Mammary epithelial cell (primary cell): ENCODE measurements at places on chromosomes 12 and 14. TPM values are rescaled to one million over a fixed set of nuclear protein-coding genes. Genes with fewer than 3 reads are reported as not detected.

The TMEM132D gene
- not detected for total RNA-seq

GRCh38 chr12:123164710-123165261 is 13.9 kb upstream of the PITPNM2 start:
- no peak for DNase-seq

- no peak for DNase-seq
Measured at GRCh38 chr12:56163533-56164344, 5.6 kb downstream of the MYL6 start.

DNA sequence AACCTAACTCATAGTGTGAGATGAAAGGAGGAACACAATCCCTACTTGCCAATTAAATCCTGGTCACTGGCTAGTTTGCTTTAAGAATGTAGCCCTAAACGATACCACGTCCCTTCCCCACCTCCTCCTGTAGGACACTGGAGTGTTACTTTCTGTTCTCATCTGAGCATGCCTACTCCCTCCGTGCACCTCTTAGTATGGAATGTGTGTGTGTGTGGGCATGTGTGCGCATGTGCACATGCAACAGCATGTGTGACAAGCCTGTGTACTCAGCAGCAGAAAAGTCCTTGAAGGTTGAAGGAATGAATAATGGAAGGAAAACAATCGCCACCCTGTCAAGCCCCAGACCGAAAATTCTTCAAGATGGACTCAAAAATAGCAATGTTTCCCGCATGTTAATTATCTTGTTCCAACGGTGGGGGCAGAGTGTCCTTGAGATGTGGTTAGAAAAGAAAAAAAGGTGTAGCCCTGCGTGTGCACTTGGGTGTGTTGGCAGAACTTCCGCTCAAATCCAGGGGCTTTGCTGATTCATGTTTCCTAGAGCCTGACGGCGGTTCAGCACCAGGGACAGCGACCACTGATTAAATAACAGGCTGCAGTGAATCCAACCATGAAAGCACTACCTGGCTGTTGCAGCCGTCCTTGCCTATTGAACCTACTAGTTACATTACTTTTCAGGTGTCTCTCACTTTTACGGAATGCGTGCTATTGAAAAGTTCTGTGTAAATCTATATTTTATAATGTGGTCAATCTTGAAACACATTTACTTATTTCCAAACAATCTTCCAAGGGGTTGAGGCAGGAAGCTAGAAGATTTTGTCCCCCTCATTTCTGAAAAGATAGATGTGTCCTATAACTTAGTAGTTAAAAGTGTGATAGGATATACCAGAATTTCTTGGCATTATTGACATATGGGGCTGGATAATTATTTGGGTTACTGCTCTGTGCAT is 79.8 kb downstream of the SRRM4 start:
- DNase-seq = peak; percentile 12

DNA sequence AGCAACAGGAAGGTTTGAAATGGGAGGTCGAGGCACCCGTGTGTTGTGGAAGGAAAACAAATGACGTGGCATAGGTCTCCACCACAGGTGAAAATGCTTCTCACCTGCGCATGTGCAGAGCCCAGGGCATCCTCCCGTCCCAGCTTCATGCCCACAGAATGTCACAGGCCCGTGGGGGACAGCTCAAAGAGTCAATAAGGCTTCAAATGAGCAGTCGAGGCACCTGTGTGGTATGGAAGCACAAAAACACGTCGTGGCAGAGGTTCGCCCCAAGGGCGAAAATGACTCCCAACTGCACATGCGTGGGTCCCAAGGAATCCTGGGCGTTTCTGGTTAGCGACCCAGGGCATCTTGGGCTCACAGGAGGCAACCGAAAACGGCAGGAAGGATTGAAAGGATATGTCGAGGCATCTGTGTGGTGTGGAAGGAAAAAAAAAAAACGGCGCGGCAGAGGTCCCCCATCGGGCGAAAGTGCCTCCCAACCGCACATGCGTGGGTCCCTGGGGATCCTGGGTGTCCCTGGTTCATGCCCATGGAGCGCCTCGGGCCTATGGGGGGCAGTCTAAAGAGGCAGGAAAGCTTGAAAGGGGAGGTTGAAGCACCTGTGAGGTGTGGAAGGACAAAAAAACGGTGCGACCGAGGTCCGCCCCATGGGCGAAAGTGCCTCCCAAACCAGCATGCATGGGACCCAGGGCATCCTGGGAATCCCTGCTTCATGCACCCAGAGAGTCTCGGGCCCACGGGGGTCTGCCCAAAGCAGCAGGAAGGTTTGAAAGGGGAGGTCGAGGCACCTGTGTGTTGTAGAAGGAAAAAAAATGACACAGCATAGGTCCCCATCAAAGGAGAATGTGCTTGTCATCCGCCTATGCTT is 578.5 kb downstream of the ALG10 start:
- no peak for DNase-seq

DNA sequence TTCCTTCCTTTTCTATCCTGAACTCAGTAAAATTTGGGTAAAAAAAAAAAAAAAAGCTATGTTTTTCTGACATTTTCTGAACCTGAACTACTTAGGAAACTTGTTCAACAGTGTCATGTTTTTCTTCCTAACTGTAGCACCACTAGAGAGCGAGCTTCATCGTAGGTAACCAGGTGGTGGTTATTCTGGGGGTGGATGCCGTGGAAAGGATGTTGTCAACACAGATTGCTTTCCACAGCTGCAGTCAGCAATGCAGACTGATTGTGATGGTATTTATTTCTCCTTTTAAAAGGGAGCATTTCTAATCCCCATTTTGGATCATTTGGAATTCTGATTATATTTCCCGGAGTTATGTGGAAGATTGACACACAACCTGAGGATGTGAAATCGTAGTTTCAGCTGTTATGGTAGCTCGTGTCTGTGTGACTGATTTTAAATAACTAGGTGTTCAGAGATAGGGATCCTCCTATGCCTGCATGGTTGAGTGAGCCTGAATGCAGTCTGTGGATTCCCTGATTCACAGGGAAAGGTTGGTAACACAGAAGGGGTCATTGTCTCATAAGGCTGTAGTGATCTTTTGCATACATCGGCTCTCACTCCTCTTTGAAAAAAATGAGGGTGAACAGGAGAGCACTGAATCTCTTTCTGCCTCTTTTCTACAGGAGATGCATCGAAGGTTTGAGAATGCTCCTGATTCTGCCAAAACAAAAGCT is 113.2 kb downstream of the ERC1 start:
- DNase-seq = no peak

The MYBPC1 gene
- not detected in 2 replicates for total RNA-seq

- no peak for DNase-seq
Measured at GRCh38 chr12:57611108-57611826, at the start of gene ARHGEF25. Gene ARHGEF25 (plus strand): TSS chr12:57611435. CDS start chr12:57611895, 460 bp downstream.

DNA sequence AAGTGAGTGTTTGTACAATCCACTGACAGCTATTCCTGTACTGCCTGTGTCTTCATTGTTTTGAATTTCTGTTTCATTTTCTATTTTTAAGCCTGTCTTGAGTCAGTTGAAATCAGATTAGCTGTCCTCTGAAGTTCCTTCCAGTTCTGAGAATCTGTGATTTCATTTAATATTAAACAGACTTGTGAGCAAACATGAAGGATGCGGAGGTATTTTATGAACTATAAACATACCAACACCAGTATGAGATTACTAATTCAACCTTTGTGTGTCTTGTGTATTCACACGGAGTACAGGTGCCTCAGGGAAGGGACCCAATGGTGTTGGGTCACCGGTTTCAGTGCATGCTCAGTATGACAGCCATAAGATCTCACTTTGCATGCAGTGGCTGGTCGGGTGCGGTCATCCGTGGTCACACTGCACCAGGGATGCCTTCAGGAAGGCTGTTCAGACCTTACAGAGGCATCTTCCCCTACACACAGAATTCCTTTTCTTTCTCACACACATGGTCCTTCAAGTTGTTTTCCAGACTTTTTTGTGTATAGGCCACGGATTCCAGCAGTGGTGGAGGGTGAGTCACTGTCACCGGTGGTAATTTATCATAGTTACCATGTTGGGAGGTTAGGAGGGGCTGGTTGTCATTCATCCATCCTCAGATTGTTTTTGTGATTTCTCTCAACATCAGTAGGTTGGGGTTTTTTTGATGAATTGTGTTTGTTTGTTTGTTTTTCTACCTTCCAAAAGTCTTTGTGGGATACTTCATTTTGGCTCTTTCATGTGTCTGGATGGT is 103.0 kb upstream of the SFSWAP start:
- DNase-seq = no peak

The PRPH gene
- not detected for total RNA-seq

The GNG2 gene
- total RNA-seq = 2.7 TPM

The MGAT4C gene
- not detected in 2 replicates for total RNA-seq

The NGB gene
- 0.33 TPM for total RNA-seq

GRCh38 chr12:92912052-92912451 is 17.0 kb downstream of the EEA1 start:
- DNase-seq = peak; percentile 99

- peak; percentile 22 for DNase-seq
Measured at GRCh38 chr14:80475074-80475473, 263.8 kb upstream of the DIO2 start.

GRCh38 chr14:22536853-22537338 is 52.1 kb downstream of the DAD1 start:
- peak; percentile 96 for DNase-seq

DNA sequence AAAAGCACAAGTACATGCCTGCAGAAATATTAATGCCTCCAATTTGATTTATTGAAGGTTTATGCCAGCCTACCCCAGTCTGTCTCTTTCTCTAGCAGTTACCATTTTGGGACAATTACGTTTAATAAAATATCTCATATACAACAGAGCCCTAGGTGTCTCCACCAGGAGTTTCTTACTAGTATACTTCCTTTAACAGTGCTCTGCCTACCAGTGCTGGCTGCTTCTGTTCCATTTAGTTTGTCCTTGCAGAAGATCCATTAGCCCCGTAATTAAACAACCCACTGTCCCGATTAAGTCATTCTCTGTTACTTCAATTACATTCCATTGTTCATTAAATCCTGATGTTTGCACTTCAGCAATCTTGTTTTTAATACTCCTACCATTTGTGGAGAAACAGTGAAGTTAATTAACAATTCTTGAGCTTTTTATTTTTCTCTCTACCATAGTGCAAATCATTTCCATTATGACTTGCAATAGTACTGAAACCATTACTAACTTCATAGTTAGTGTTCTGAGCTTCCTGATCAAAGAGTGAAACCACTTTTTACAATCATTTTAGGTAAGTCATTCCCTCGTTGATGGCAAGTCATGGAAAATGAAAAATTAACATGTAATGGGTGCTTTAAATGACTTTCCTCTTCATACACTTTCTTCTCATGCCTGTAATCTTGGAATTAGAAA is 121.1 kb downstream of the PLXNC1 start:
- DNase-seq = no peak

DNA sequence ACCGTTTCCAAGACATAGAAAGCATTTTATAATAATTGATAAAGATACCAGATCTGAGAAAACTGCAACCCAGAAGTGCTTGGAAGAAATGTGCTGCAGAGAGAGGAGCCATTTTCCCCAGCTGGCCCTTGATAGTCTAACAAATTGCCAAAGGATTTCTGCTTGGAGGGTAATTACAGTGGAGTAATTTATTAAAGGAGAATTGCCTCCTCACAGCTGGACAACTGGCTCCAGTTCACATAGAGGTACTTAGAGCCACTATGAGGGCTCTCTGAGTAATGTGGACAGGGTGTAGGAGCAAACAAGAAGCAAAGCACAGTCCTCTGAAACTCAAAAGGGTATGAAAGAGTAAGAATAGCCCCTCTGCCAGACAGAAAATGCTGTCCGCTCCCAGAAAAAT is 335.6 kb downstream of the SYT1 start:
- DNase-seq = no peak

The KRT2 gene
- total RNA-seq = not detected

- no peak for DNase-seq
Measured at GRCh38 chr12:75409830-75410229, 18.9 kb downstream of the GLIPR1L2 start.

The ITGB7 gene
- total RNA-seq = 1.8 TPM

DNA sequence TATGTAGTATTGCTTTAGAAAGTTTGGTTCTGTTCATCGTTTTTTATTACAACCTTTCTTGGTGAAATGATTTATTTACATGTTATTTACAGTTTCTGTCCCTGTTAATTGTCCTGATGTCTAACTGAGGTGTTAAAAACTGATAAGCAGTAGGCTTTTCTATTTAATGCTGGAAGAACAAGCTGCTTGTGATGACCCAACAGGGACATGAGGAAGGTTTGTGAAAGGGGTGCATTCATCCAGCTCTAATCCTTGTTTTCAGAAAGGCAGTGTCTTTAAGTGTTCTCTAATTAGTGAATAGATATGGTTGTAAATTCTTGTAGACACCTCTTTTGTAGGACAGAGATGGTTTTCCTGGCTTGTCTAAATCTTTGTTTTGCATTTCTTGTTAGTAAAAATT is 191.4 kb downstream of the FOXA1 start:
- no peak for DNase-seq

GRCh38 chr14:22266142-22266442 is 322.9 kb downstream of the DAD1 start:
- DNase-seq = peak; percentile 68

The TAS2R42 gene
- total RNA-seq = not detected in 2 replicates

DNA sequence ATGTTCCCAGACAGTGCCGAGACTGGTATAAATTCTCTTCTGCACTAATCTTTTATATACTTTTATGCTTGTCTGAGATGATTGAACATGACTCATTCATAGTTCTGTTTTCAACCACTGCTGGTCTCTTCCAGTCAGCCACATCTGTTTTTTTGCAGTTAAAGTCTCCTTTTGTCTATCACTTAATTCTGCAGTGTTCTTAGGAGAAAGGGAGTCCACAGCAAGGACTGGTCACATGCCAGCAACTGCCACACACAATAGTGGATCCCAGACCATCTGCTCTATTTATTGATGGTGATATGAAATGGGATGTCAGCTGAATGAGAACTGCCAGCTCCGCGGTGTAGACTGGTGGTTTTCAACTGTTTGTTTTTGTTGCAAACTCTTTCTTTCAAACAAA is 379.8 kb downstream of the MED13L start:
- no peak for DNase-seq

- DNase-seq = no peak
Measured at GRCh38 chr12:123808167-123808566, 46.1 kb downstream of the DNAH10 start.

The RERG gene
- total RNA-seq = 0.17 TPM

DNA sequence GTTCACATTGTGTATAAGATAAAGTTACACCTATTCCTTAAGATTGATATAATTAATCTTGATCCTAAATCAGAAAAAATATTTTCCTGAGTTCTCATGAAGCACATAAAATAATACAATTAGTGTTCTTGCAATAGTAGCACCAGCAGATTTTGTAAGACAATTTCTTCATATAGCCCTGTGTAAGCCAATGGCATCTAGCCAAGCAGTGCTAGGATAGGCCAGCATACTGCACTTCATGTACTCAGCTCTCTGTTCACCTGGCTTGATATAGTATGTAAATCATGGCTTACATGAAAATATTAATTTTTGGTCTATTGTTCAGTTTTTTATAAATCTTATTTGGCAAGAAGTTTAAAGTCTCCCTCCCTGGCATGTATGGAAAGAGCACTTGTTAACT is 1.9 kb downstream of the KLRF2 start:
- DNase-seq = peak; percentile 42

The SYNDIG1L gene
- total RNA-seq = not detected in 2 replicates
